Left ventricle myocardium superior (tissue), 1 donor: ENCODE measurements at places on chromosomes 5 and 9.

GRCh38 chr5:77957931-77958521, 181.9 kb upstream of the TBCA start:
- DNase-seq, result no peak

DNA sequence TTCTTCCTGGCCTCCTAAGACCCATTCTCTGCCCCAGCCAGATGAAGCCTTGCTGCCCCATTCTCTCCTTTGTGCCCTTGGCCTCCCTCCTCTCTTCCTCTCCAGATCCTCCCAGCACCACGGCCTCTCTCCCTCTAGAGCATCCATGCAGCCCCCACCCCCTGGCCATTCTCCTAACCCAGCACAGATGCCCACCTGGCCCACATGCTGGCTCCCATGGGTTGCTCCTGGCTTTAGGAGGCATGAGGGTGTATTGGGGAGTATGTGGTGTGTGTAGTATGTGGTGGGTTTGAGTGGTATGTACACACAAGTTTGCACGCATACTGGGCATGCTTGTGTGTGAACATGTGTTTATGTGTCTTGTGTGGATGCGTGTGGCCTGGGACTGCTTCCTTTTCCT, 47.1 kb downstream of the FOXI1 start:
- DNase-seq, result no peak

- no peak for DNase-seq
These were observed 89.6 kb downstream of the INSL6 start for GRCh38 chr9:5095795-5096194.

- DNase-seq, result no peak
These were observed 29.7 kb downstream of the GTF3C4 start for GRCh38 chr9:132699956-132700355.

DNA sequence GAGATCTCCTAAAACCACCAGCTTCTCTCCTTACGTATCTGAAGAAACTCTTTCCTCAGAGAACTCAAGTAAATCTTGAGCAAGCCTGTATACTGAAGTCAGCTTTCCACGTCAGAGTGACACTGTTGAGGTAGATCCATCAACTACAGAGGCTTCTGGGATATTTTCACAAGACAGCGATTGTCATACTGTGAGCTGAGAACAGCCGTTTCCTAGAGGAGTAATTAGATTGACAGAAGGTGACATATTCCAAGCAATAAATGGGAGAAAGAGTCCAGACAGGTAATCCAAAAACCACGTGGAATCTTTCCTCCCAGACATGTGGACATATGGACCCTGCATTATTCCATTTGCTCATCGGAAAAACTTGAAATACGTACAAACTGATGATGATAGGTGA, 117.2 kb downstream of the MEF2C start:
- DNase-seq, result no peak

GRCh38 chr9:113657765-113658544, 194.4 kb downstream of the RGS3 start:
- DNase-seq, result peak; percentile 88

- DNase-seq, result no peak
These were observed 126.7 kb downstream of the SLC25A46 start for GRCh38 chr5:110865400-110866094.

- no peak for DNase-seq
These were observed 1676.0 kb upstream of the NUDT12 start for GRCh38 chr5:105238561-105238960.

GRCh38 chr9:81825846-81826516, 102.2 kb upstream of the SPATA31D4 start:
- no peak for DNase-seq

DNA sequence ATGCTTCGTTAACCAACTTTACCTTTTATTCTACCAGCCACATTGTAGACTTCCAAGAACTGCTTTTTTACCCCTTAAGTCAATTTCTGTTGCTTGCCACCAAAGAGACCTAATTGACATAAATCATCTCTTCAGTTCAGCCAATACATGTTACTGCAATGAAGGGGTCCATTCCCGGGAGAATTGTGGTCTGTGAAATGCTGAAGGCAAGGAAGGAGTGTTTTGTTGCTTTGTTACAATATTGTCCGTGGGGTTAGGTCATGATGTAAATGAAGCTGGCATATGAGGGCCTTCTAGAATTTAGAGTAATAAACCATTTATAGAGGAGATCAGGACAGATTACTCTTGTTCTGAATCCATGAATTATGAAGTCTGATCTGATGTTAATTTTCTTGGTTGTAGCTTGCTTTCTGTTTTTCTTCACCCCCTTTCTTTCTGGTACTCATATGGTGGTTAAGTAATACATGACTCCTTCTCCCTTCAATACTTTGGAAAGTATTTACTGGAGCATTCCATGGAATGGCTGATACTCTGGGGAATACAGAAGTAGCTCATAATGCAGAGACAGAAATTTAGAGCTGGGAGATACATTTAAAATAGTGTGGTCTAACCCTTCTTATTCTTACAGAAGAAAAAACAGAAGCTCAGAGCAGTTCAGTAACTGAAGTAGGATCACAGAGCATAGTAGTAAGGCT, 297.0 kb upstream of the CLINT1 start:
- DNase-seq, result no peak

DNA sequence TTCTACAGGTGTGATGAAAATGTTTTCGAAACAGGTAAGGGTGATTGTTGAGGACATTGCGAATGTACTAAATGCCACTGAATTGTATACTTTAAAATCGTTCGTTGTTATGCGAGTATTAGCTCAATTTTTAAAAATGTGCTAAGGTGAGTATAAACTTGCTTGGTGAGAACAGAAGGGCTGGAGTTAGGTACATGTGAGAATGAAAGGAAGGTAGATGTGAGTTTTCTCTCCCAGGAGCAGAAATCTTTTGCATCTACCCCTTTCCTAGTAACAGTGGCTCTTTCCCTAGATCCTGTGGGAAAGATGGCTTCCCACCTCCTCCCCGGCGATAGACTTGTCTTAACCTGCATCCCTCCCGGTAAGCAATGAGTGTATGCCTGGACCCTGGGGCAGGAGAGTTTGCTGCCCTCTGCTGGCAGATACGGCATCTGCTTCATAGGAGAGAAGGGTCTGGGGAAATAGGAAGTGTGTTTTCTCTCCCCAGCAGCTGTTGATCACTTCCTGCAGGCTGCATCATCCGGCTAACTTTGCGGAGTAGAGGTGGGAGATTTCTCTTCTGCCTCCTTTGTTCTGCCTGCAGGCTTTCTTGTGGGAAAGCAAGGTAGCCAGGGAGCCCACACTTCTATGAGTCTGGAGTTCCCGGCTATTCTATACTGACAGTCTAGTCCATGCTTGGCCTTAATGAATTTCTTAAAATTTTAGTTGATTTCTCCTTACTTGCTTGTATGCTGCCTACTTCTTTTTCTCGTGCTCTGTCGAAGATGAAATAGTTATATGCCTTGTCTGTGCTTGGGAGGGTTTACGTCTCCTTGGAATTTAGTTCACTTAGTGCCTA, 373.3 kb upstream of the SEMA6A start:
- peak; percentile 71 for DNase-seq

DNA sequence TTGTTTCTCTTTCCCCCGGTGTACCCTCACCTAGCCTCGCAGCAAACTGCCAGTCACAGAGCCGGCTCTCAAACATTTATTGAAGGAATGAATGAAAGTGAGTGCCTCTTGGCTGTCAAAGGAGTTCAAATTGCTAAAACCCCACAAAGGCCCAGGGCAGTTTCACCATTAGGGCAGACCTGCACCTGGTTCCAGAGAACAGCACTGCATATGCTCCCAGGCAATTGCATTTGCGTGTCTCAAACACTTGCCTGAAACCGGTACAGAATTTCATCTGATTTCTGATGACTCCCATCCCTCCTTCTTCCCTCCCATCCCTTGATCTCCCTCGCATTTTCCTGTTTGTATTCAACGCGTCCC, 165.6 kb upstream of the ZNF462 start:
- DNase-seq, result no peak

- no peak for DNase-seq
These were observed 226.1 kb downstream of the IRX2 start for GRCh38 chr5:2525351-2525750.

GRCh38 chr9:90848866-90849265, 47.2 kb downstream of the SYK start:
- no peak for DNase-seq

DNA sequence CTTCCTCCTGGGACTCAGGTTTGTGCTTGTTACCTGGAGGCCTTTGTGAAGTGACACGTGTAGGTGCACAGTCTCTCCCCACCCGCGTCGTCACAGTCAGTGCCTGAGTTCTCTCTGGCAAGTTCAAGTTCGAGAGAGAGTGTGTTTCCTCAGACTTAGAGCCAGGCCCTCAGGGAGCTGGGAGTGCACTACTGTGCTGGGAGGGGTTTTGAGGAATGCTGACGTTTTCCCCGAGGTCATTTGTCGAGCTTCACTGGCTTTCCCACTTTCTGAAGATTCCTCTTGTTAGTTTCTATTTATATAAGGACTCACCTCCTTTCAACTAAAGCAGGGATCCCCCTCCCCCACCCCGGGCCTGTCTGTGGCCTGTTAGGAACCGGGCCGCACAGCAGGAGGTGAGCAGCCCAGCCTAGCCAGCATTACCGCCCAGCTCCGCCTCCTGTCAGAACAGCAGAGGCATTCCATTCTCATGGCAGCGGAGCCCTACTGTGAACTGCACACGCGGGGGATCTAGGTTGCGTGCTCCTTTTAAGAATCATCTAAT, 209.2 kb downstream of the DIRAS2 start:
- DNase-seq, result no peak

DNA sequence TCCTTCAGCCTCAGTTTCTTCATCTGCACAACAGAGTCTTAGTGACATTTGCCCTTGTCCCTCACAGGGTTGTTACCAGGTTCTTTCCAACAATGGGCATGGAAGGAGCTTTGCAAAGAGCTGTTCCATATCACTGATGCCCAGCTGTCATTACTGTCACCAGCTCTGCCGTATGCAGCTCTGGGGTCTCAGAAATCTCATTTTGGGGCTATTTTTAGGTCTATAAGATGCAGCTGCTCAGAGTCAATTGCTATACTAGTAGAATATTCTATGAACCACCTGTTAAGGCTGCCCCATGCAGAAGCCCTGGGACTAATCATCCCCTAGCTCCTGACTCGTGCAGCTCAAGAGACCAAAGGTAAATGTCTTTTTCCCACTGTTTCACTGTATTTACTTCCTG, 105.1 kb upstream of the TNPO1 start:
- DNase-seq, result no peak

DNA sequence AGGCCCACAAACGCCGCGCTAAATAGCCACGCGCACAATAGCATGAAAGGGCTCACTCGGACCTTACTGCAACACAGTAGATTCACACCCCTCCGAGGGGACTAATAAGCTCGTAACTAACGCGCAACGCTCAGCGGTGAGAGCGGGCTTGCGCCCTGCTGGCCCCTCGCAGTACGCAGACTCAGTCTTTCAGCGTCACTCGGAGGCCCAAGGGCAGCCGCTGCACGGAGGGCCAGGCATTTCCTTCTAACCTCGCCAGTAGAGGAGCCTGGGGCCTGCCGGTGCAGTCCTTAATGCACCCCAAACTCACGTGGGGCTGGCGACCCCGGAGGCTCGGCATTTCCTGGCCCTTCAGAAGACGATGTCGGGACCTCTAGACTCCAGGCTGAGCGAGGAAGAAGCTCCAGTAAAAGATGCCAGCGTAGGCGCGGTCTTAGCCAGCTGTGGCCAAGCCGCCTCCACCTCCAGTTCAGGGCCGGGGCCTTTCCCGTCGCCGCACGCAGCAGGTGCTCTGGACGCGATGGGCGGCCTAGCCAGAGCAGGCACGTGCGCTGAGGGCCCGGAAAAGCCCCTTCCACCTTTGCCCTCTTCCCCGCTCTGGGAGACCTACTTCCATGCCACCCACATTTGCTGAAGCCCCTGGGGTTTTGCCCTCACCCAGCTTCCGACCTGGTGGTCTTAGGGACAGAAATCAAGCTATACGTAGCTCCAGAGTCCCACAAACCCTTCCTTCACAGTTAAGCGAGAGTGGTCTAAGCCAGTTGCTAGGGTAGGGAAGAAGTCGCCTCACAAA, 38.3 kb upstream of the TIFAB start:
- DNase-seq, result no peak

- no peak for DNase-seq
These were observed 719 bp downstream of the NOL8 start for GRCh38 chr9:92324431-92324830.

GRCh38 chr5:79456890-79457583, 56.9 kb downstream of the HOMER1 start:
- no peak for DNase-seq

DNA sequence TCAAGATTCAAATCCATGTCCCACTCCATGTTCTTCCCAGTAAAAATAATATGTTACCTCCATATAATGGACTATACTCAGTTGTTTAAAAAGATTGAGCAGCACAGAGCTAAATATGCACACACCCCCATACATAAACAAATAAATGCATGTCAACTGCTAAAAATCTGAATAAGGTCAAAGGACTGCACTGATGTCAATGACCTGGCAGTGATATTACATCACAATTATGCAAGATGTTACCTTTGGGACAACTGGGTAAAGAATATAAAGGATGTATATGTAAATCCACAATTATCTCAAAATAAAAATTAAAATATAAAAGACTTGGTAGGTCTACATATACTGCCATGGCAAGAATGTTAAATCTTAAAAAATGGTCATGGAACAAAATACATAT, 57.9 kb downstream of the CDK5RAP2 start:
- DNase-seq, result no peak

DNA sequence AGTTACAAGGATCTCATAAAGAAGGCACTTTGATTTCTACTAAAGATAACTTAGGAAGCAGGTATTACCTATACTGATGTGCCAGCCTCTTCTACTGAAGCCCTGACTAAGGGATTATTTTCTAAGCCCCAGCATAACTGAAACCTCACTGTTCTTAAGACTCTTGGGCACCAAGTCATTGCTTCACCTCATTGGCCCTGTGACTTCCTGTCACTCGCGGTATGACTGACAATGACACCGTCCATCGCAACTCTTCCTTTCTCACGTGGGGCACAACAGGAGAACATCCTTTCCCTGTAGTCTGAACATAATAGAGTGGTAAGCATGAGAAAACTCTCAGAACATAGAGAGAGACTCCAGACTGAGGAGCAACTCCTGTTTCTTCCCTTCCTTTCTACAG, 6.4 kb downstream of the OR2V2 start:
- no peak for DNase-seq

- DNase-seq, result no peak
These were observed 3.8 kb upstream of the RNF14 start for GRCh38 chr5:141965071-141965470.

GRCh38 chr5:31433229-31433628, 98.7 kb downstream of the DROSHA start:
- no peak for DNase-seq

DNA sequence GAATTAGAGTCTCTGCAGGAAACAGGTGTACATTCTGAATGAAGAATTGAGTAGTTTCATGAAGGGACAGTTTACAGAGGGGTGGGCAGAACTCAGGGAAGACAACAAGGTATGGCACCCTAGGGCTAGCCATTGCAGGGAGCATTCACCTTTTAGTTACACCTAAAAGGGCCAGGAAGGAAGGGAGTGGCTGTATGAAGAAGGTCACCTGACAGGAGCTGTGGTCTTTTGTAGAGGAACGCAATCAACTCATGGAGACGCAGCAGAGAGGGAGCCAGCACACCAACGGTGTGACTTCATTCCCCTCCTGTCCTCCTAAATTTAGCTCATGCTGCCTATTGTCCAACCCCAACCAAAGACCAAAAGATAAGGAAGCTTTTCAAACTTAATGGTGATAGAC, 12.7 kb upstream of the ZCCHC7 start:
- DNase-seq, result no peak
